ENCODE measurements at places on chromosomes 1 and 21.

DNA sequence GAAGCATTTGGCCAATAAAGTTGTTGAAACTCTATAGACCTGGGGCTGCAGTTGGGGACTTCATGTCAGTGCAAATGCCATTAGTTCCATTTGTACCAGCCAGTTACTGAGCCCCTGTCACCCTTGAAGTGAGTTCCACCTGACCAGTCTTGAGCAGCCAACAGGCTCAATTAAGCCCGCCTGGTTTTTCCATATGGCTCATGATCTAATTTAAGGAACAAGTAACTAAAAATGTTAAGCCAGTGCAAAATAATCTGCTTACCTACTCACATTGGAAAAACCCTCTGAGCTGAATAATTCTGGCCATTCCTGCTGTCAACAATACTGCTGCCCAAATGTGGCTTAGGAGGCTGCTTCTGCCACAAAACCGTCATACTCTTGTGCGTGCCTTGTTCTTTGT, 21.6 kb downstream of the NSUN4 start:
- DNase-seq, result no peak

DNA sequence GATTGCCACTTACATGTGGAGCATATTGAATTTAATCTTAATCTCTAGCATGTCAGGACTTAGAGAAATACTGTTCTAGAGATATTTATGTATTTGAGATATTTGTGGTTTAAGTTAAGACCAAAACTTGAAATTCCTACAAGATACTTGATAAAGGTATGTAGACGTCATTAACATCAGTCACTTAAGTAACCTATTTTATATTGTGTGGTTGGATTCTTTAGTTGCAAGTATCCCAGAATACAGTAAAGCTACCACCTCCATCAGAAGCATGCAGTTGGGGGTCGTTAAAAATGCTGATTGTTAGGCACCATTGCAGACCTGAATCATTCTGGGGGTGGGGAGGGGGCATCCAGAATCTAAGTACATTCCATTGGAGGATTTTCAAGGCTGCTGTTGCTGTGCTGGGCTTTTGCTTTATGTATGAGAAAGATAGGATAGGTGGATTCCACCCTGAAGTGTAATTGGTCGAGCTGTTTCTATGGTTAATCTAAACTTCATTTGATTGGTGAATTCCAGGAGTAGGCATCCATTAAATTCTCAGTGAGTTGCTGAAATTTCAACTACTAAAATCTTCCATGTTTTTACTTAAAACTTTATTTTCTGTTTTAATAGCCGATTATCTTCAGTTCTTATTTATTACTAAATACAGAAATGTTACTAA, 4.0 kb downstream of the H3-3A start:
- DNase-seq, result no peak

GRCh38 chr1:160997323-160998038, 23.5 kb downstream of the F11R start:
- DNase-seq, result no peak

DNA sequence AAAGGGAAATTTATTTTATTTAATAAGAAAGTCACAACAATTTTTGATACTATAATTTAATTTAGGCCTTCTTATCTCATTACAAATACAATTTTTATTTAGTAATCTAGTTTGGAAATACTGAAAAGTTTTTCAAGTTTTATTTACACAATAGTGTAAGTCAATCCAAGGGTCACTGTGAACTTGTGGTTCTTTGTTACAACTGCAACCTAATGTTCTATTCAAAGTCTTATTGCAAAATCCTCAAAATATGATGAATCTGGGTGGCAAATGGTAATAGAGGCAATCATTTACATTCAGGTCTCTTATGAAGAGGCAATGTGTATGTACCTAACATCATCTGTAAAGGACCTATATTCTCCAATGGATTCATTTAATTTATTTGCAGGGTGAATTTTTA, 421.2 kb downstream of the DPYD start:
- DNase-seq, result no peak

GRCh38 chr1:245604979-245605378, 450.2 kb downstream of the KIF26B start:
- DNase-seq, result no peak

GRCh38 chr1:245990315-245991022, 516.6 kb downstream of the SMYD3 start:
- no peak for DNase-seq

- no peak for DNase-seq
Observed at GRCh38 chr1:24742090-24742938, 2.9 kb upstream of the CLIC4 start.

DNA sequence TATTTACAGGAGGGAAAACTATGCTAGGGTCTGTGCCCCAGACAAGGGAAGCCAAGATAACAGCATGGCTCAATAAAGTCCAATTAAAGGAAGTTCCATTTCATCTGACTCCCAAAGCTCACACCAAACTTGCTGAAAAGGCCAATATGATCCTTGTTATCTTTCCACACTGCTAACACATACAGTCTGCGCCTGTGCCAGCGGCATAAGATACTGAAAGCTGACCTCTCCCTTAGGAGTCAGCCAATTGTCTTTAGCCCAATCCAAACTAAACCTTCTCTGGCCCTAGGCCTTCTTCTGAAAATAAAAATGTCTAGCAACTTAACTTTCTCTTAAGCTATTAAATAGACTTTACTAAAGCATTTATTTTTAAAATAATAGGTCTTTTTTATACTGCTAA, 179.0 kb upstream of the PLD5 start:
- DNase-seq, result no peak

- DNase-seq, result no peak
Observed at GRCh38 chr1:101325144-101325543, 88.3 kb downstream of the S1PR1 start.

DNA sequence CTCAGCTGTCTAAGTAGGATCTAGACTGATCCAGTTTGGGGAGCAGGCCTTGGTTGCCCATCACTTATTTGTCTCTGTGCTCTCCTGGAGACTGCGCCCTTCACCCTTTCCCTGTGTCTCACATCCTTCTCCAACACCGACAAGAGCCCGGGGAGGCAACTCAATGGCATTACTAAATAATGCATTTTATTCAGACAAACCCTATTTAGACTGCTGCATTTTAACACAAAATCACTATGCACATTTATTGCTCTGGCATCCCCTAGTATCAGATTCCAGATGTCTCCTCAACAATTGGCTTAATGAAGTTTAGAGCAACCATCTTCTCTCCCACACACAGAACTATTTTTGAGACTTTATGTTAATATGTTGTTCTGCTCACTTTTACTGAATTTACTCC, 436.4 kb upstream of the CHRM3 start:
- DNase-seq, result no peak

DNA sequence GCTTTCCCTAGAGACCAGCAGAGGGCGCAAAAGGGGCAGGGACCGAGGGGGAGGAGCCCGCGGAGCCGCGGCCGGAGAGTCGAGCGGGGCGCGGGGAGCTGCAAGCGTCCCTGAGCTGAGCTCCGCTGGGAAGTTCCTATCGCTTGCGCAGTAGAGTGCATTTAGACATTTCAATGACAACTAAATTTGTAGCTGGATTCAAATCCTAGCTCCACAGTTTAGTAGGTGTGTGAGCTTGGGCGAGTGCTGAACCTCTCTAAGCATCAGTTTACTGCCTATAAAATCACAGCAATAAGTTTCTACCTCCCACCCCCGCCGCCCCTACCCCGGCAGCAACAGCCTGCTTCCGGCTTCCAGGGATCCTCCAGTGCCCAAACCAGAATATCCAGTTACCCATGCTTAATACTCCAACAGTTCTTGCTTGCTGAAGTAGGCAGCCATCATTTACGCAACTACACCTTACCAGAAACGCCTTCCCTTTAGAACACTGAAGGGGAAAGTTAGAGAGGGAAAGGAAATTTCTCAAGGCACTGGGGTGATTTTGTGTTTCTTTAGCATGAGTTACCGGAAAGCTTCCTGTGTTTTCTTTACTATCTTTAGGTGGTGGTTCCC, 9.1 kb downstream of the TLR5 start:
- DNase-seq, result no peak

Data from GM04503 (cell line).